ENCODE measurements at places on chromosomes 5 and 9. TPM values are rescaled to one million over a fixed set of nuclear protein-coding genes. Genes with fewer than 3 reads are reported as not detected.

The CD74 gene
- 105 TPM for polyA plus RNA-seq

The QRFP gene
- not detected for polyA plus RNA-seq

The SLC6A18 gene
- polyA plus RNA-seq, result not detected

The IL3 gene
- not detected for polyA plus RNA-seq

The ADGRD2 gene
- polyA plus RNA-seq, result 0.89 TPM

The CFAP77 gene
- 1.3 TPM for polyA plus RNA-seq

The ADAMTS2 gene
- 2.1 TPM for polyA plus RNA-seq

The EDIL3 gene
- 44.0 TPM for polyA plus RNA-seq

The FBXO10 gene
- polyA plus RNA-seq, result 3.4 TPM

The PFN3 gene
- polyA plus RNA-seq, result 3.1 TPM

The DNAJC25 gene
- polyA plus RNA-seq, result 8.4 TPM

The SPATA31D4 gene
- not detected for polyA plus RNA-seq

The C1QTNF2 gene
- 0.92 TPM for polyA plus RNA-seq

The PCDHA9 gene
- 1.1 TPM for polyA plus RNA-seq

The SMIM33 gene
- not detected for polyA plus RNA-seq

The FANCG gene
- 53.8 TPM for polyA plus RNA-seq

The MYOT gene
- polyA plus RNA-seq, result not detected

The CARD19 gene
- polyA plus RNA-seq, result 48.3 TPM

The LCN6 gene
- not detected for polyA plus RNA-seq

The PCDHB2 gene
- 9.3 TPM for polyA plus RNA-seq

The RBM18 gene
- 25.5 TPM for polyA plus RNA-seq

The C7 gene
- 0.05 TPM for polyA plus RNA-seq

The IRX4 gene
- 0.82 TPM for polyA plus RNA-seq

The IFNB1 gene
- not detected for polyA plus RNA-seq

The SPATA31C1 gene
- not detected for polyA plus RNA-seq

The PIP5K1B gene
- polyA plus RNA-seq, result 2.1 TPM

The BRINP1 gene
- polyA plus RNA-seq, result 11.8 TPM

The TPM2 gene
- 488 TPM for polyA plus RNA-seq
